ENCODE measurements at places on chromosomes 1 and 21.

DNA sequence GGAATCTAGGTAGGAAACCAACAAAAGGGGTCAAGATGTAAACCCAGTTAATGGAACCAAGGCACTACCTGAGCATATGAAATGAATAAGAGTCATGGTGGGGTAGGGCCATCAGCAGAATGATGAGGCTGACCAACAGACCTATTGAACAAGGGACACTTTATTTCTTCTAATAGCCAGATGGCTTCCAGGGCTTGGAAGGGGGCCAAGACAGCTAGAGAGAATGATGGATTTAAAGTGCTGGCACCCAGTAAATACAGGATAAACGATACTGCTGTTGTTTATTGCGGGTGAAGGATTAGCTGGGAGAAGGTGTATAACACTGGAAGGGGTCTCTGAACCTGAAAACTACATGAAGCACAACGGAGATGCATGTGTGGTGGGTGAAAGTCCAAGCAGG is 15.6 kb downstream of the DDAH1 start:
- no peak for DNase-seq

DNA sequence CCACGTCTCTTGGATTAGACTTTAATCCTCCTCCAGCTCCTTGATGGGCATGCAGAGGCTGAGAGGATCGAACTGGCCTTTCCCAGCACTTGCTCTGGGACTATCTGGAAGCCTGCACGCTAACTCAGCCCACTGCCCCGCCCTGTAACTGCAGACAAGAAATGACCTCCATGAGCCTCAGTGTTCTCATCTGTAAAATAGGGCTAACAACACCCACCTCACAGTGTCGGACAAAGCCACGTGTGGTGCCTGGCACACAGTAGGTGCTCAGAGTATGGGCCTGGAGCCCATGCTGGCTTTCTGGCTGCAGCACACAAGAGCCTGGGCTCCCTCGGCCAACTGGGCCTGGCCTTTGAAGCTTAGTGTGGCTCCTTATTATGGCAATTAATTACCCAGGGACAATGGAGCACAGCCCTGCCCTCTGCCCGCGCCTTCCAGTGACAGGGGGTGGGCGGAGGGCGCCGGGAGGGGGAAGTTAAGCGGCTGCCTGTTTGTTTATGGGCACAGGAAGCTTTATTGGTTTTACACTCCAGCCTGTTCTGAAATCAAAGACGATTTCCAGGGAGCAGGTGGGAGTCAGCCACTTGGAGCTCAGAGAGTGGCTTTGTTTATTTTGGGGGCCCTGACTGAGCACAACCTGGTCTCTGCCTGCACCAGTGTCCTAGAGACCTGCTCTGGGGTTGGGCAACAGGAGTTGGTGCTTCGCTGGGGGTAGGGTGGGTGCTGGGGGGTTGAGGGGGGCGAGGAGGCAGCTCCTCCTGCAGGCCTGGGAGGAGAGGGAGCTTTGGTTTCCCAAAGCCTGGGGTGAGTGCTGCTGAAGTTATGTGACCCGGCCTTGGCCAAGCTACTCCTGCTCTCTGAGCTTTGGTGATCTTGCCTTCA is 31.0 kb downstream of the PAX7 start:
- no peak for DNase-seq

DNA sequence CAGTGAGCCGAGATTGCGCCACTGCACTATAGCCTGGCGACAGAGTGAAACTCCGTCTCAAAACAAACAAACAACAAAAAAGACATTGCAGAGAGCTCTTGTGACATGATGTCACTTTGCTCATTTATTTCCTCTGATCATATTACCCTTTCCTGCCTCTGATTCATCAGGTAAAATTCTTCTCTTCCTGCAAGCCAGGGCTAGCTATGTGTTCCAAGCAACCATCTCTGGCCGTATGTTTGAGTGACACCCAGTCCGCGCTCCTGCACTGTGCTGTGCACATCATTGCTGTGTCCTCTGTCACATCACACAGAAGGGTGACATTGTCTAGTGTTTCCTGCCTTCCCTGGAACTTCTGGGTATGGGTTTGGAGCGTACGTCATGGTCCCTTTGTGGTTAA is 251.3 kb downstream of the PCP4 start:
- DNase-seq = no peak

GRCh38 chr1:193533853-193534252 is 347.4 kb upstream of the B3GALT2 start:
- DNase-seq = no peak
